IMR-90 (cell line): ENCODE measurements at places on chromosomes 11 and 22.

DNA sequence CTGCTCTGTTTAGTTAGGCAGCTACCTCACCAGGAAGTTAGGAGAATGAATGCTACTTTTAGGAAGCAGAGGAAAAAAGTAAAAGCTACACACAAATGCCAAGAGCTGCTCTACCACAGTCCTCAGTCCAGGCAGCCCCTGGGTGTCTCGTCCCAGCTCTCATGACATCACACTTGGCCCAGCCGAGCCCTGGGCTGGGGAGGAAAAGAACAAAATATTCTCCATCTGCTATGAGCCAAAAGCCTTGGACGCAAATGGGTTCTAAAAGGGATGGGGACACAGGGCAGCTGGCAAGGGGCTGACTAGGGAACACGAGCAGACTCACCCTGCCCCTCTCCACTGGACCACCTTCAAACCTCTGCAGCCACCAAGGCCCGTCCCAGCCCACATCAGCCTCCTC lies 26.1 kb downstream of the TMEM184B start:
- no peak for DNase-seq

GRCh38 chr11:76090174-76090573 lies 116.1 kb downstream of the WNT11 start:
- DNase-seq = no peak

GRCh38 chr22:48871176-48871840 lies 956.4 kb downstream of the BRD1 start:
- DNase-seq = no peak

- no peak for DNase-seq
Measured at GRCh38 chr22:35597692-35598395, 19.3 kb downstream of the MB start.

- no peak for DNase-seq
Measured at GRCh38 chr11:105334025-105334714, 194.6 kb upstream of the CARD18 start.
